ENCODE measurements at places on chromosomes 5 and 9.

- DNase-seq = no peak
Measured at GRCh38 chr9:19050637-19051591, 1.7 kb downstream of the RRAGA start.

- no peak for DNase-seq
Measured at GRCh38 chr9:93187574-93187973, 3.6 kb downstream of the WNK2 start.

DNA sequence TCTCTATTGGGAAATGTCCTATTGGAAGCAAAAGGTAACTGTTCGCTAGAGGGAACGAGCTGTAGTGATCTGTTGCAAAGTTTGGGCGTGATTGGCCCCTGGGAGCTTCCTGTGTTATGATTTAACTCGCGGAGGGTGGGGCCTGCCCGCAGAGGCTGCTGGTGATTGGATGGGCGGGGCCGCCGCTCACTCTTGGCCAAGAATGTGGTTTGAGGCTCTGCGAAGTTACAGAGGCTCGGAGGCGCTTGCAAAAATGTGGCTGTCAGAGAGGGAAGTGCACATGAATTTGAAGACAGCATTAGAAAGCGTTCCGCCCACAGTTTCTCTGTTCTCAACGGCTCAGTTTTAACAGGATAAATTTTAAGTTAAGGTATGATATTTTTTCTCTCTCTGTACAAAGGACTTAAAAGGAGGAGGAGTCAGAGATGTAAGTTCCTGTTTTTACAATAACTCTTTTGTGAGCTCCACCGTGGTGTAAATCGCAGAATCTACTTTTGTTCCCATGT is 46.9 kb downstream of the CNTRL start:
- DNase-seq = peak; percentile 87

GRCh38 chr9:23822261-23823169 is 3.5 kb downstream of the ELAVL2 start:
- DNase-seq = no peak

DNA sequence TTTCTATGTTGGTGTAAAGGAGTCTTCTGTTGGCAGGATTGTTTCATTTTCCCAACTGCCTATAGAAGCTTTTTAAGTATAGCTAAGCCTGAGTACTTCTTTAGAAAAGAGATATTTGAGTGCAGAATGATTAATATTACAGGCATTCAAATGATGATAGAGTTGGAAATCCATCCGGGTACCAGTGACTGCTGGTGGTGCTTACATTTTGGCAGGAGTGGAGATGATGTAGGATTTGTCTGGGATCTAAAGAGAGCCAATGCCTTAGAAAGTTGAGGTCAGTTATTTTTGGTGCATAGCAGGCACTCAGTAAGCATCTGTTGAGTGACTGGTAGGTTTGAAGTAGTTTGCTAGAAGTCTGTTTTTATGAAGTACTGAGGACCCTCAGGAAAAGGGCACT is 433.5 kb downstream of the DMAC1 start:
- DNase-seq = no peak

- DNase-seq = no peak
Measured at GRCh38 chr5:79396265-79396664, 117.7 kb downstream of the HOMER1 start.

GRCh38 chr5:34480810-34481528 is 175.2 kb upstream of the RAI14 start:
- DNase-seq = no peak

DNA sequence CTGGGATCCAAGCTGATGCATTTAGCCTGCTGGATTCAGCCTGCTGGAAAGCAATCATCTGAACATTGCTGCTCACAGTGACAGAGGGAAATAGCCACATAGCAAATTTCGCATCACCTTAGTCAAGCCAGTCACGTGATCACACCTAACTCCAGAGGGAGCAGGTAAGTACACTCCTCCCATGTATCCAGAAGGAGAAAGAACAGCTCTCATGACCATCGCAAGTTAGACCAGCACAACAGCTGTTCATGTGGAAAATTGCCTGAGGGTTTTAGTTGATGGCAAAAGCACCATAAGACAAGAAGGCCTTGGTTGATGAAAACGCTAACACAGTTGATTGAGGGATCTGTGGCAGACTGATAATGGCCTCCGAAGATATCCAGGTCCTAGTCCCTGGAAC is 34.2 kb upstream of the MYO10 start:
- no peak for DNase-seq

DNA sequence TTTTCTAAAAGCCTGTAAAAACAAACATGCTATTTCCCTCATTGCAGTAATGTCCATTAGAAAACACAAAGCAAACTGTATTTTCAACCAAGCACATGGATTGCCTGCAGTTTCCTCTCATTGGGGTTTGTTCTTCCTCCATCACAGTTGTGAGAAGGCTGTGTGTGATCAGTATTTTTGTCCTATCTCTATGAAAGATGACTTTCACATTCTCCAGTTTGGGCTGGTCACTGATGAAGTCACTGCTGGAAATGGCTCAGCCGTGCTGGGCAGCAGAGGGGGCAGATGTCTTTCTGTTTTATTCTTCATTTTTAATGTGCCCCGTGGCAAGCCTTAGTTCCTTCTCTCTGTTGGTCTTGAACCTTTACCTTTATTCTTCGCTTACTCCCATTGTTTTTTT is 288.9 kb upstream of the MPDZ start:
- no peak for DNase-seq

GRCh38 chr5:178331491-178331996 is 98.9 kb upstream of the PHYKPL start:
- no peak for DNase-seq

- no peak for DNase-seq
Measured at GRCh38 chr5:142428773-142429473, 104.1 kb upstream of the SPRY4 start.

GRCh38 chr5:134554319-134555222 is 29.1 kb downstream of the JADE2 start:
- no peak for DNase-seq

Data from stimulated activated CD4-positive, alpha-beta T cell treated with anti-CD3 and anti-CD28 coated beads, Interleukin-1b, Interleukin-23, amount 100 ng/mL, for 4 hours (primary cell).